ENCODE measurements at places on chromosomes 6 and 20.
A peak's percentile ranks its signal among the peaks of the same experiment; 100 is the strongest.

GRCh38 chr20:54389596-54390280 lies 85.7 kb upstream of the DOK5 start:
- DNase-seq = no peak

GRCh38 chr20:1287787-1288569 lies 21.9 kb downstream of the SNPH start:
- no peak for DNase-seq

- no peak for DNase-seq
Observed at GRCh38 chr6:164401871-164402270, 907.5 kb downstream of the C6orf118 start.

DNA sequence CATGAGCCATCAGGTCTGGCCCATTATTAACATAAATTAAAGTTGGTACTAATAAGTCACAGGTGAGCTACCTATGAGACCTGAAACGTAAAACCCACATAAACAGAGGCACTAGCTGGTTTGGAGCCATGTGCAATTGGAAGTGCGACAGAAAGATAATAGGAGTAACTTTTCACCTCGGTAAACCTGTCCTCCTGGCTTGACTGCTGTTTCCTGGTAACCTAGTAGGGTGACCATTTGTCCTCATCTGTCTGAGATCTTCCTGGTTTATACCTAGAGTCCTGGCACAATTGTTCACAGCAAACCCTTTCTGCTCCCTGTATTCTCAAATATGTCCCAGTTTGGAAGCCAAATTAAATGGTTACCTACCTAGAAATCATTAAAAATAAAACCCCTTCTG lies 7.4 kb downstream of the TBC1D20 start:
- DNase-seq = no peak

GRCh38 chr6:52337633-52338290 lies 24.2 kb upstream of the PAQR8 start:
- DNase-seq = no peak

GRCh38 chr6:70956451-70957283 lies at the start of gene B3GAT2:
TSS of gene B3GAT2 (minus strand) at chr6:70957060. CDS start at chr6:70956429, 631 bp downstream.
- DNase-seq = no peak

- DNase-seq = no peak
Observed at GRCh38 chr6:26109772-26110171, 22.5 kb downstream of the HFE start.

DNA sequence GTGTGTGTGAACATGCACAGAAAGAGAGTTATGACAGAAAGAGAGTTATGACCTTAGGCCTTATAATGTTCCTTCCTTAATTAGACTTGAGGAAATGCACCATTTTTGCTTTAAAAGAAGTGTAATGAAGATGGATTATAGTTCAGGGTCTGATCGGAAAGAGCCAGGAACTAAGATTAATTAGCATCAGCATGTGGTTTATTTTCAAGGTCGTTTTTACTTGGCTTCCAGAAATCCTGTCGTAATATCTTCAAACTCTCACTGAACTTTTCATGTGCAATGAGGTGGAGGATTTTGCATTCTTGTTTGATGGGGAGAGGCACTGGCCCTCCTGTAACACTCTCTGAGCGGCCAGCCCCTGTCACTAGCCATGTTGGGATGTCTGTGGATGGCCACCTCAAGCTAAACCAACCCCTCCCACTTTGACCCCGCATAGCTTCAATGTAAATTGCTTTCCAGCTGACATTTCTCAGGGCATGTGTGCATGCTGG lies 116.8 kb downstream of the CDC5L start:
- no peak for DNase-seq

DNA sequence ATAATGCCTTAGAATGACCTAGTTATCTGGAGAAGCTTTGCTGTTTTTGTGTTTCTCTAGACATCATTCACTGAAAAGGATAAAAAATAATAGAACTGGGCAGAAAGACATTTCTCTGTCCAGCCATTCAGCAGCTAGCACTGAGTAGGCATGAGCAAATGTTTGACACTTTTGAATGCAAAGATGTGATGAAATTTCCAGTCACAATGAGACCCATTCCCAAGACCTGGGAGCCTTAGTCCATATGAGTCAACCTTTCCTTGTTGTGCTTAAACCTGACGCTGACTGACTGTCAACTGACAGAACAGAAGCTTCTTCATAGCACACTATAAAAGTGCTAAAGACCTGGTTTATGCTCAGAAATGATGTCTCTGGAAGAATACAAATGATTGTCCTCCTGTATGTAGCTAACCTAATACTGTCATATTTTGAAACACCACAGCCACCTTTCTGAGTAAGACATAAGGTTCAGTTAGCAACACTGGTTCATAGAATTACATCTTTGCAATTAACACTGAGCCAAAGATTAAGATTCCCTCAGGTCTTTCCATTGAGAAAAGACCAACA lies 17.1 kb downstream of the RALGAPA2 start:
- no peak for DNase-seq

GRCh38 chr6:116373940-116374339 lies 3.2 kb downstream of the DSE start:
- no peak for DNase-seq

DNA sequence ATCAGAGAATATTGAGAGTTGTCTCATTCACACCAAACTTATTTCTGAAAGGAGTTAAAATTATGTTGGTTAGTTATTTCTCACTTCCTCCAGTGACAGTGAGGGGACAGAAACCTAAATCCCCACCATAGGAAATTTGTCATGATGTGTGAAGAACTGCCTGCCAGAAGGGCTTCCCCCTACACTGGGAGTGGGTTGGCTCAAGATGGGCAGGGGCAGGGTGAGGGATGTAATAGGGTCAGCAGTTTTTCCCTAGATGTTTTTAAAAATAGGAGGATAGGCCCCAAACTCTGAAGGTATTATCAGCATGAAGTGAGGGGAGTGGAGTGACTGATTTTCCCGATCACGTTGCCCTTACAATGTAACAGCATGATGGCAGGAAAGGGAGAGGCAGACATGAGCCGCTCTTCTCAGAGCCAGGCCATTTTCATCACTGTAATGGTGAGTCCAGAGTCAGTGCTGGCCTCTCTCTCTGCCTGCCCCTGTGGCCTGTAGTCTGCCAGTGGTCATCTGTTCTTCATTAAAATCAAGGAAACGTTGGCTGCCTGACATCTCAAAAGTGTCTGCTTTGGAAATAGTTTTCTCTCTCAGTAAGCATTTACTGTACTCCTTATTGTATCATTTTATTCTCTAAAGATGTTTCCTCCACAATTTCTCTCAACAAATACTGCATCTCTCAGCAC lies 59.8 kb upstream of the SYNJ2 start:
- peak; percentile 33 for DNase-seq

DNA sequence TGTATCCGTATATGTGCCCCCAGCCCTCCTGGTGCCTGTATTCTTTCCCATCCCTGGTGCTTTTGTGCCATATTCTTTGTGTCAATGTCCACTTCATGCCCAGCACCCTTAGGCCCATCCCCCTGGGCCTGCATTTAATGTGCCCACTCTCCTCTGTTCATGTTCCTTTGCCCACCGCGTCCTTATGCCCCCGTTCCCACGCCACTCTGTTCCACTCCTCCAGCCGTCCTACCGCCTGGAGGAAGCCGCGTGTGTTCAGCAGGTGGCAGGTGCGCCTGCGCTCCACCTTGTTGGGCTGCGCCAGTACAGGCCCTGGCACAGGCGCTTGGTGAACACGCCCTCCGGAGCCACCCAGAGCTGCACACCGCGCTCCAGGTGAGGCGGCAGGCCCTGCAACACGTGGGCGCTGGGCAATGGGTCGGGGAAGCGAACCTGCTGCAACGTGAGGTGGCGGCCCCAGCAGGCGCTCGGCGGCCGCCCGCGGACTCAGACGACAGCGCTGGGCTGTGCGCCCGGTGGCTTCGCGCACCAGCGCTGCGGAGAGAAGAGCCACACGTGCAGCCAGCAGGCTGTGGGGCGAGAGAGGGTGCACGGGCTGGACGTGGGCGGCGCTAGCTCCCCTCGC lies 4.0 kb upstream of the FOXS1 start:
- no peak for DNase-seq

DNA sequence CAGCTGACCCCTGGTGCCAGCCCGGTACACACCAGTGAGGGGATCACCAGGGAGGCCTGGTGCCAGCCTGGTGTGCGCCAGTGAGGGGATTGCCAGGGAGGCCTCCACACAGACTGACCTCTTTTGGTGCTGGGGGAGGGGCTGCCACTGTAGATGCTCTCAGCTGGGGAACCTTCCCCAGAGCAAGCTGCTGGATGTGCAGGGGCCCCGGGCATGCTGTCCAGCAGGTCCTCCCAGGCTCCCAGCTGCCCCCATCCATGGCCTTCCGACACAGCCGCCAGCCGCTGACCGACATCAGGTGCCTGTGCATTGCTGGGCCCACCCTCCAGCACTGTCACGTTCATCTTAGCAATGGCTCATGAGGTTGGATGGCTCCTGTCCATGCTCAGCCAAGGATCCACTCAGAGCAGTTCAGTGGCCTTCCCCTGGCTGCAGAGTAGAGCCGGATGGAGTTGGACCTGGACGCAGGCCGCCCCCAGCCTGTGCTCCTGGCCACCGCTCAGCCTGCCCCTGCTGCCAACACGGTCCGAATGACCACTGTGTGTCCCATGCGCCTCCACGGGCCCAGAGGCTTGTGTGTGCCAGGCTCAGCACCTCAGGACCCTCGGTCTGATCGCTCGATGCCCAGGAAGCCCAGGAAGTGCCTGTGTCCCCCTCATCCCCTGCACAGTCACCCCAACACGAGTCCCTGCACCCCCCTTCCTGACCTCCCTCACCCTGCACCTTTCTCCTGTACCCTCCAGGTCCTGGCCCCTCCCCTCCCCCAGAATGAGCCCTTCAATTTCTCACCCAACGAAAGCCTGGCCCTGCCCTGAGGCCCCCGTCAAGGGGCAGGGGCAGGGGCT lies 95.7 kb downstream of the YTHDF1 start:
- no peak for DNase-seq

- DNase-seq = no peak
Observed at GRCh38 chr6:116074732-116075390, 14.2 kb upstream of the FRK start.

DNA sequence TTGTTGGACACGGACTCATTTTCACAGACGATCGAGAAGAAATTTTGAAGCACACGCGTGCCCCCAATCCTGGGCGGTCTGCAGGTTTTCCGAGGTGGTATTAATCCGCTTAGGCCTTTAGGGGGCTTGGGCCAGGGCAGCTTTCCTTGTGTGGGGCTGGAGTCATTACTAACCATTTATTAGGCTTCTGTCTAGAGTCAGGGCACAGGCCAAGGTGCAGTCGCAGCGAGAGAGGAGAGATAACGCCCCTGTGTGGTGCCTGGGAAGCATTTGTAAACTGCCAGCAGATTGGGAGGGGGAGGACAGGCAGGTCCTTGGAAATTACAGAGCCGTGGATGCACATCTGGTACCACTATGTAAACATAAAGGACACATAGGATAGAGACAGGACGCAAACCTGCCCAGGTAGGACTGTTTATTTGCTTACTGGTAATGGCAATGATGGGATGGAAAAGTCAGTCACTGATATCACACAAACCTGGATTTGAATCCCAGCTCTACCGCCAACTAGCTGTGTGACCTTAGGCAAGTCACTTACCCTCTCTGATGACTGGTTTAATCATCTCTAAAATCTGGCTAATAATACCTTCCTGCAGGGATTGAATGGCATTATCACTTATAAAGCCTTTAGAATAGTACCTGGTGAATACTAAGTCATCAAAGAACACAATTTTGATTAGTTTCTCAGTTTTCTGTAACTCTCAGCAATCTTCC lies 76.4 kb downstream of the TMEM242 start:
- no peak for DNase-seq

GRCh38 chr6:31528821-31529328 lies at the start of gene MCCD1:
TSS of gene MCCD1 (plus strand) at chr6:31528962. CDS start at chr6:31529015, 53 bp downstream.
- DNase-seq = no peak

GRCh38 chr20:64258071-64258823 lies 2.7 kb downstream of the PCMTD2 start:
- no peak for DNase-seq

DNA sequence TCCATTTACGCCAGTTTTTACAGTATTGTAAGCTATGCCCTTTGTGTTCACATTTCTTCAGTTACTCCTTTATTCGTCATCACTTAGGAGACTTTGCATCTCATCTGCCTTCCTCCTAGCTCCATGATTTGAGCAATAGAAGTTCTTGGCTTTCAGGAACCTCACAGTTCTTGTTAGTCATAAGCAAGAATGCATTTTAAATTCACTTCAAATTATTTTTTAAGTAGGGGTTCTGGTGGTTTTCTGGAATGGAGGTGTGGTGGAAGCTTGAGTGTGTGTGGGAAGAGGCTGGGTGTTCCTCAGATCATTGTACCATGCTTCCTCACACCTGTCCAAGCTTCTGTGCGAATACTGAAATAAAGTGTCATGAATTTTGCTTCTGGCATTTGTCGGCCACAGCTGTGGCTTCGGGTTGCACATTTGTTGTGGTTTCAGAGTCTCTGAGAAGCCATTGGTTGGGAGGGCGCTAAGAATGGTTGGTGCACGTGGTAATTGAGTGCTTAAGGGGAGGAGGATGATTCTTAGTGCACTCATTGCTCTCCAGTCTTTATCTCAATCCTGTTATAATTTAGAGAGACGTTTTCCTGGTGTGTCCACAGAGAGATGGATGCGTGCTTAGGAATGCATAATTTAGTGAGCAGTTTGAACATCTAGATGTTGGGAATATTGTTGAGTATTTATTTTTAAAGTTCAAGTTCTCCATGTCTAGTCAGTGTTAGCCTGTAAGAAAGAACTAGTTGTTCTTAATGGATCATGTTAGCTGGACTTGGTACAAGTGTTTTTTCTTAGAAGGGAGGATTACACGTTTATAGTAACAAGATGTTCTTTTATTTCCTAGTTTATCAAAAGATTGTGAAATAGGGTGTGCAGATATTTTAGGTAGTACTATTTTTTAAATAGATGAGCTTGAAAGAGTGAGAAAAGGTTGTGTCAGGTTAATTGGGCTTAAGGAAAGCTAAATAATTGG lies 31.9 kb downstream of the FOXO3 start:
- DNase-seq = no peak

DNA sequence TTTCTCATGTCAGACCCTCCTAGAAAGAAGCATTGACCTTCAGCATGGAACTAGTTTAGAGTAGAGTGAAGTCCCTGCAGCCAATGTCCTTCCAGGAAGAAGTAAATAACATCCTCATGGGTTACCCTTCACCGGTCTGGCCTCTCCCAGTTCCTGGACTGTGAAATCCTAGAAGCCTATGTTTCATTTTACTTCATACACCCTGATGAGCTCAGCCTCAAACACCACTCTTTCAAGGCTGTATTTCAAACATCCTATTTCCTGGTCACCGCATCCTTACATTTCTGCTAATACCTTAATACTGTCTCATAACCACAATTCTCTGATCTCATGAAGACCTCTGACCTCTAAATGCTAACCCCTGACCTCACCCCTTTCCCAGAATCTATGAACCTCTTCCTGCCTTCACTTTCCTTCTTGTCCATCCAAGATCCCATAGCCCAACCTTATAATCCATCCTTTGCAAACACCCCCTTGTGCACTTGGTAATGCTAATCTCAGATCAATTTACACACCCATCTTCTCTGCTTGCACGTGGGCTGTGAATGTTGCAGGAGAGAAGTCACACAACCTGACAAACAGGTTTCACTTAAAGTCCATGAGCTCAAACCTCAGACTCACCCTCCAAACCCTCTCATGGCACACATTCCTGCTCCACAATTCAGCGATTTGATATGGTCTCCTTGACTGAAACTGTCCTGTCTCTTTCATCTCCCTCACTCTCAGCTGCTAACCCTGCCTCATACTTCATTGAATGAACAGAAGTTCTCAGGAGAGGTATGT lies 30.2 kb downstream of the SLC2A10 start:
- no peak for DNase-seq

- DNase-seq = no peak
Observed at GRCh38 chr6:97129106-97129505, 153.9 kb downstream of the MMS22L start.

GRCh38 chr20:328975-329695 lies 3.8 kb downstream of the SOX12 start:
- DNase-seq = no peak

All from AG04449 (cell line).